ENCODE measurements at places on chromosomes 1 and 21.

- DNase-seq: no peak
Measured at GRCh38 chr1:37621326-37621870, 13.3 kb downstream of the RSPO1 start.

DNA sequence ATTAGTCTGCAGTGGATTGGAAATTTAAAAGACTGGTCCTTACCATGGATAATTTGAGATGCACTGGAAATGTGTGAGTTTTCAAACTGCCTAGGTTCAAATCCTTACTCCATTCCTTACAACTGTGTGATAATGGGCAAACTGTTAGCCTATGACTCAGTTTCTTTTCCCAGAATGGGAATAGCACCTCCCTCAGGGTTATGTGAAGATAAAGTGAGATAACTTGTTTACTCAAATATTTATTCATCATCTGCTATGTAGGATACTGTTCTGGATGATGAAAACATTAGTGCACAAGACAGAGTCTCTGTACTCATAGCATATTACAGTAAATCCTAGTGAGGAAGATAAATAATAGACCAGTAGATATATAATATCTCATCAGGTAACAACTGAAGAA is 28.6 kb downstream of the LRIG2 start:
- DNase-seq: no peak

DNA sequence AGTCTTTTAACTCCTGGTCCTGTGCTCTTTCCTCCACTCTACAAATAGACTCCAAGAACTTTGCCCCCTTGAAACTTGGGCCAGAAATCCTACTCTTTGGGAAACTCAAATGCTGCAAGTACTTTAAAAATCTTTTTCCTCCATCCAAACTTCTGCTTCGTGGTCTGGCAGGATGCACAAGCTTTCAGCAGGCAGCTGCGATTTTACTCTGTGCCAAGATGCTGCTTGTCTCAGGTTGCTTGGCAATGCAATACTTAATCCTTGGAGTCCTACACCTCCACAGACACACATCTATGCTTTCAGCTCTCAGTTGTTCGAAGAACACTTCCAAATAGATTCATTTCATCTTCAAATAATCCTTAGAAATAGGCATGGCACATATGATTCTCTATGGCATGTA is 435.3 kb upstream of the USP24 start:
- DNase-seq: no peak

DNA sequence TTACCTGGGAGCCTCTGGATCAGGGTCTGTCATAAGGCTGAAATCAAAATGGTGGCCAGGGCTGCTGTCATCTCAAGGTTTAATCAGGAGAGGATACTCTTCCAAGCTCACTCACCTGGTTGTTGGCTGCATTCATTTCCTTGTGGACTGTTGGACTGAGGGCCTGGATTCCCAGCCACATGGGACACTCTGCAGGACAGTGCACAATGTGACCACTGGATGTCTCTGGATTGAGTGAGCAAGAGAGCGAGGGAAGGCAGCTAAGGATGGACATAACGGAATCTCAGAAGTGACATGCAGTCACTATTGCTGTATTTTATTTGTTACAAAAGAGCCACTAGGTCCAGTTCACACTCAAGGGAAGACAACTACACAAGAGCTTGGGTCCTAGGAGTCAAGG is 229.1 kb downstream of the S1PR1 start:
- DNase-seq: no peak

DNA sequence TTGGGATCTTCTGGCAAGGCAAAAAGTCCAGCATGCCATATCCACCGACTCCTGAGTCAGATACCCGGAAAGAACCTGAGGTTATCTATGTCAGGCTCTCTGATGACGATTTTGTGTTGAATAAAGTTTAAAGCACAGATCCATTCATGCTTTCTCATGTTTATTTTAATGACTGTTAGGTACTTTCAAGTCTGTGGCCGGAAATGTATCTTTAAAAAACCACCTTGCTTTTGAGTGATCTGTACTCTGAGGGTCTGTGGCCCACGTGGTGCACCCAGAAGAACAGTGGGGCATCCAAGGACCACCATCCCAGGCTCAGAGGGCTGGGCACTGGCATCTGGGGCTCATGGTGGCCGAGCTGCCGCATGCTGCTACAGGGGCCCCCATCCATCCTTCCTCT is 30.1 kb upstream of the VASH2 start:
- no peak for DNase-seq

DNA sequence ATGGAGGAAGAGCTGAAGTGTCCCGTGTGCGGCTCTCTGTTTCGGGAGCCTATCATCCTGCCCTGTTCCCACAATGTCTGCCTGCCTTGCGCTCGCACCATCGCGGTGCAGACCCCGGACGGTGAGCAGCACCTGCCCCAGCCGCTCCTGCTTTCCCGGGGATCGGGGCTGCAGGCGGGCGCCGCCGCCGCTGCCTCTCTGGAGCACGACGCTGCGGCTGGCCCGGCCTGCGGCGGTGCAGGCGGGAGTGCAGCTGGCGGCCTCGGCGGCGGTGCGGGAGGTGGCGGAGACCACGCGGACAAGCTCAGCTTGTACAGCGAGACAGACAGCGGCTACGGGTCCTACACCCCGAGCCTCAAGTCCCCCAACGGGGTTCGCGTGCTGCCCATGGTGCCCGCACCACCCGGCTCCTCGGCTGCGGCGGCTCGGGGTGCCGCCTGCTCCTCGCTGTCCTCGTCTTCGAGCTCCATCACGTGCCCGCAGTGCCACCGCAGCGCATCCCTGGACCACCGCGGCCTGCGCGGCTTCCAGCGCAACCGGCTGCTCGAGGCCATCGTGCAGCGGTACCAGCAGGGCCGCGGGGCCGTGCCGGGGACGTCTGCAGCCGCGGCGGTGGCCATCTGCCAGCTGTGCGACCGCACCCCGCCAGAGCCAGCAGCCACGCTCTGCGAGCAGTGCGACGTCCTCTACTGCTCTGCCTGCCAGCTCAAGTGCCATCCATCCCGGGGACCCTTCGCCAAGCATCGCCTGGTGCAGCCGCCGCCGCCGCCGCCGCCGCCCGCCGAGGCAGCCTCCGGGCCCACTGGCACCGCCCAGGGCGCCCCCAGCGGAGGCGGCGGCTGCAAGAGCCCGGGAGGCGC is 1.3 kb downstream of the TRIM67 start:
- DNase-seq: peak; percentile 85

DNA sequence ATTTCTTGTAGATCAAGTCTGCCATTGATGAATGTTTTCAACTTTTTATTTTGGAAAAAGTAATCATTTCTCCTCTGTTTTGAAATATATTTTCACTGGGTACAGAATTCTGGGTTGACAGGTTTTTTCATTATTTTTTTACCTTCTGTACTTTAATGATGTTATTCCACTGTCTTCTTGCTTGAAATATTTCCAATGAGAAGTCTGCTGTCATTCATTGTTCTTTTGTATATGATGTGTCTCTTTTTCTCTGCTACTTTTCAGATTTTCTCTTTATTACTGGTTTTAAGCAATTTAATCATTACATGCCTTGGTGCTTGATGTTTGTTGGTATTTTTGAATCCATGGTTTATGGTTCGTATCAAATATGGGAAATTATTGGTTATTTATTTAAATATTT is 22.4 kb upstream of the FOXO6 start:
- DNase-seq: no peak

- no peak for DNase-seq
Measured at GRCh38 chr1:117653195-117653594, 47.3 kb downstream of the TENT5C start.

- DNase-seq: no peak
Measured at GRCh38 chr1:55185832-55186231, 29.3 kb downstream of the USP24 start.

DNA sequence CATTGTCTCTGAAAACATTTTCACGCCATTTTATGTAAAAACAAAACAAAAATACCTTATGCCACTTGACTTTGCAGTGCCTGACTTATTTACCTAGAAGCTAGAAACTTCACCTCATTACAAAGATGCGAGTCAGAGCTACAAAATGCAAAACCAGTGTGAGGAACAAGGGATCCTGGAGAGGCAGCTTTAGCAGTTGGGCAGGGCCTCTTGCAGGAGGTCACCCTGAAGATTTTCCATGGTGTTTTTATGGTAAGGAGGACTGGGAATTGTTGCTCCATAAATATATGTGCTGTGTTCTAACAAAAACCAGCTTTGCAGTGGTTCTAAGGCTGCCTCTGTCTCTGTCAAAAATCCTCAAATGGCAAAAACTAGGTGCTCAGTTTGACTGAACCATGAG is 36.4 kb upstream of the TARBP1 start:
- DNase-seq: no peak

- no peak for DNase-seq
Measured at GRCh38 chr1:16050328-16050727, 6.7 kb downstream of the CLCNKB start.

- DNase-seq: no peak
Measured at GRCh38 chr1:248905662-248906008, 400 bp upstream of the PGBD2 start.

- no peak for DNase-seq
Measured at GRCh38 chr1:217149791-217150190, 426.6 kb upstream of the ESRRG start.

DNA sequence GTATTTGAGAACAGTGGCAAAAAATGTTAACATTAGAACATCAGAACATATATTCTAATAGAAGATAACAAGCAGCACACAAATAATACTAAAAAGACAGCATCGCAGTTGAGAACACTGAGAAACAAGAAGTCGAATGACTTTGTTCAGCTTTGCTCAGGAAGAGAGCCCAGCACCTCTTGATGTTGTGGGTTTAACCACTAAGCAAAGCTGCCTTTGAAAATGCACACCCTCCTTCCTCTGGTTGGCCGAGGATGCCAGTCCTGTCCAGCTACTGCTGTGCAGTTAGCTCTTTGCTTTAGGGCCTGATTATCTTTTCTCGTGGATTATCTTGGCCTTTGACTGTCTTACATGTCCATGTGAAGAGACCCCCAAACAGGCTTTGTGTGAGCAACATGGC is 60.5 kb downstream of the SPATA46 start:
- no peak for DNase-seq

DNA sequence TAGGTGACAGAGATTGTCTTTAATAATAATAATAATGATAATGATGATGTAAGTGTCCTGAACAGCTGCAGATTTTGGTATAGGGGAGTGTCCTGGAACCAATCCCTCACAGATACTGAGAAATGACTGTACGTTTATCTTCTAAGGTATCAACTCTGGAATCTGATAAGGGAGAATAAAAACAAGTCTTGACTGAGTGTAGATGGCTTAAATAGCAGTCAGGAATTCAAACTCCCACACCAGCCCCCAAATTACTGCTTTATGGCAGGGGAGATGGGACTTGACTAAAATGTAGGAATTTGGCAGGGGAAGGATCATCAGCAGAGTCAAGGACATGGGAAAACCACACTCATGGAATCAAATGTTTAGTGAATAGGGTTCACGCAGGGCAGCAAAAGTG is 6.1 kb upstream of the VHLL start:
- no peak for DNase-seq

DNA sequence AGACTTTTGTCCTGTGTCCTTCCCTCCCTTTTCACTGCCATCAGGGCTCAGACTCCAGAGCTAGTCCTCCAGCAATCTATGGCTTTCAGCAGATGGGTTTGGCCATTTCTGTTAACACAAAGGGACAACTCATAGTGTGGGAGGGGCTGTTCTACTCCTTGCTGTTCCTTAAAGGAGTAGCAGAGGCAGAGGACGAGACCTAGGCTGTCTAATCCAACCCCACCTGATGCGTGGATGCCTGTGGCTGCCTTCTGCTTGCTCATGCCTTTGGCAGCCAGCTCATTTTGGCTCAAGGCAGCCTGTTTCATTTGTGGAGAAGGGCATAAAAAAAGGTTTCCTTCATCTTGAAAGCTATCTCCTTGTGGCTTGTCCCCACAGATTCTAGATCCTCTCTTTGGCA is 27.0 kb downstream of the MFSD2A start:
- DNase-seq: no peak

DNA sequence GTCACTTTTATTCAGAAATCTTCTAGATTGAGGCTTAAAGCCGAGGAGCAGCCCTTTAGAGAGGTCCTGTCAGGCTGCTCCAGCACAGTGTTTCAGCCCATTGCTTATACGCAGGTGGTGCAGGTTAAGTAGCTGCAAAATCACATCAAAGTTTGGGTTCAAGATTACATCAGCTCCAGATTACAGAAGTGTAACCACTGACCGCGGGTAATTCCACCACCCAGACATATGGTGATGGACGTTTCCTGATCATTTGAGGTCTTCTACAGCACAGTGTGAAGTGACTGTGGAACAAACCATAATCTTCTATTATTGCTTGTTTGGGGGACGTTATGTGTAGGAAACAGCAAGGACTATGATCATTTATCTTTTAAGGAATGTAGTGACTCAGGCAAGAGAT is 11.8 kb downstream of the C1orf115 start:
- no peak for DNase-seq

DNA sequence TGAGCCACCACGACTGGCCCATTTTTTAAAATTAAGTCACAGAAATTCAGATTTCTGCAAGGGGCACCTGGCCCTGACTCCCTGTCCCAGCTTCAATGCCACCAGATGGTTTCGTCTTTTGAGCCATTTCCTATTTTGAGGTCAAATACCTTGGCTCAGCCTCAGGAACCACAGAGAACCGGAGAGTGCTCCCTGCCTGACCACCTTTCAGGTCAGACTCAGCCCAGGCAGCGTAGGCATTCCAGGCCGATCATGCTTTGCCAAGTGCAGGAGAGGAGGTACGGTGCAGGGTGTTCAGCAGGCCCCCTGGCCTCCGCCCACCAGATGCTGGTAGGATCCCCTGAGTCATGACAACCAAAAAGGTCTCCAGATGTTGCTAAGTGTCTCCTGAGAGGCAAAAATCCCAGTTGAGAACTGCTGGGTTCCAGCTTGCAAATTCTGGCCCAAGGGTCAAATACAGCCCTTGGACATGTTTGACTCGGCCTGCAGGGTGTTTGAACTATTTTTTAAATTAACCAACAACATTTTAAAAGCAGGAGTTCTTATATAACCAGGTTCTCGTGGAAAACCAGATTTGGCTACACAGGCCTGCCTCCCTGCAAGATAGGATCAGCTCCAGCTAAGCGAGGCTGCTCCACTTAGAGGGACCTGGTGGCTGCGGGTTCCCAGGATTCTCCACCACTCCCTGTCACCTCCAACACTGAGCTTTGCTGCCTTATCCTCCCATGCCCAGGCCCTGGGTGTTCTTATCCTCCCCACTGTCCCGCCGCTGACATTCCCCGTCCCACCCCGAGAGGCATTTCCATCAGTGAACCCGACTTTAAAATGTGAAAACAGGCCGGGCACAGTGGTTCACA is 61.9 kb upstream of the TARDBP start:
- DNase-seq: no peak

DNA sequence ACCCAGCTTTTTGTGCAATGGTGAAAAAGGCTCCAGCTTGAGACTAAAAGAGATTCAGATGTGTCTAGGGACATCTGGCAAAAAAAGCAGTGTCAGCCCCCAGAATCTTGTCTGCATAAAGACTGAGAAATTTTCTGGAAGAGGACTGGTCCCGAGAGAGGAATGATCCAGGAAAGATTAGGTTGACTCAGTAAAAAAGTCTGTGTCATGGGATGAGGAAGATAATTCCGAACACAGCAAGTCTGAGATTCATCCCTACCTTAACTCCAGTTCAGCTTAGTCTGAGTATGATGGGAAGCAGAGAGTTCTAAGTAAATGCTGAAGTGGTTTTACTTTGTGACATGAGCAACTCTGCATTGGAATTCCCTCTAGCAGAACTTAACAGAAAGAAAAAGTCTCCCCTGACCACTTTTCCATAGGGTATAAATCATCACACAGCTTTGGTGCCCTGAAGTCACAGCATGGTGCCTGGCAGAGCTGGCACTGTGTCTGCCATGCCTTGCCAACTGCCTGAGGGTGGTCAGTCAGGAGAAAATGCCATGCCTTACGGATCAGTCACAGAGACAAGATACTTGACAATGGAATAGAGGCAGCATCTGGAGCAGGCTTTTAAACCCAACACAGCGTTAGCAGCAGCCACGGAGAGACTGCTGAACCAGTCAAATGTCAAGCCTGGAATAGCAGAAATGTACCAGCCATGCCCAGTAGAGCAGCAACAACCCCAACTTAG is 153.4 kb downstream of the ZC3H11B start:
- peak; percentile 8 for DNase-seq

All from retina (tissue), 1 donor.